ENCODE measurements at places on chromosomes 3 and 15.

DNA sequence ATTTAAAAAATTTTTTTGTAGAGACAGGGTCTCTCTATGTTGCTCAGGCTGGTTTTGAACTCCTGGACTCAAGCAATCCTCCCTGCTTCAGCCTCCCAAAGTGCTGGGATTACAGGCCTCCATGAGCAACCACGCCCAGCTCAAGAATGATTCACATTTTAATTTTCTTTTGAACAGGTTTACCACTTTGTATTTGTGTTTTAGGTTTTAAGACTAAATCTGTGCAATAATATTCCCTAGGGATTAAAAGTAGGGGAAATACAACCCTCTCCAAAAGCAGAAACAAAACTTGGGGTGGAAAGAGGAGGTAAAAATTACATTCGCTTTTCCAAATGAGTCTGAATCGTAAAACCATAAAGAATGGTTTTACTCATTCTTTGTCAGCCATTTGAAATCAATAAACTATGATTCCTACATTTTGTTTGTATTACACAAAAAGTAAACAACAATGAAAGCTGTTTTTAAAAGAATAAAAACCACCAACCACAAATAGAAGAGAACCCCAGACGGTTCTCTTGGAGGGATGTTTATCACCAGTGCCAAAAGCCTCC is 37.8 kb downstream of the SLC24A1 start:
- DNase-seq: no peak

GRCh38 chr3:8579096-8579495 is 65.5 kb downstream of the SSUH2 start:
- no peak for DNase-seq

DNA sequence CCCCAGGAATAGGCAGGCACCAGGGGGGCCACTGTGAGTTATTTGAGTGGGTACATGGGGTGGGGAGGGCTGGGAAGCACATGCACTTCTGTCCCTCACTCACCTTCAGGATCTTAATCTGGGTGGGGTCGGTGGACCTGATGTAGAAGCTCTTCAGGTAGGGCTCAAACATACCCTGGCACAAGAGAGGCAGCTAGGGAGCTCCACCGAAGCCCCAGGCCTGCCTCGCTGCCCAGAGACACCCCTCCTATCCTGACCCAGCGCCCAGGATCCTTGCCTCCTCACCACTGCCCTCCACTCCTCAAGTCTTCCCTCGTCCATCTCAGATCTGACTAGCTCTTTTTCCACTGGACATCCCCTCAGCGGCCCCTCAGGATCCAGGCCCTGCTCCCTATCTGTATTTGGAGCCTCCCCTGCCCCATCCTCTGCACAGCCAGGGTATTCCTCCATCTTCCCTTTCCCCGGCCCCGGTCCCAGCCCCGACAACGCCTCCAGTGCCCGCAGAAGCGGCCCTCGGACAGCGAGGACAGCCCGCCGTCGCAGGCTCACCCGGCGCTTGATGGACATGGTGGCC is 30.0 kb downstream of the AP3B2 start:
- DNase-seq: no peak

- DNase-seq: no peak
Observed at GRCh38 chr15:96347181-96348111, 16.9 kb downstream of the NR2F2 start.

DNA sequence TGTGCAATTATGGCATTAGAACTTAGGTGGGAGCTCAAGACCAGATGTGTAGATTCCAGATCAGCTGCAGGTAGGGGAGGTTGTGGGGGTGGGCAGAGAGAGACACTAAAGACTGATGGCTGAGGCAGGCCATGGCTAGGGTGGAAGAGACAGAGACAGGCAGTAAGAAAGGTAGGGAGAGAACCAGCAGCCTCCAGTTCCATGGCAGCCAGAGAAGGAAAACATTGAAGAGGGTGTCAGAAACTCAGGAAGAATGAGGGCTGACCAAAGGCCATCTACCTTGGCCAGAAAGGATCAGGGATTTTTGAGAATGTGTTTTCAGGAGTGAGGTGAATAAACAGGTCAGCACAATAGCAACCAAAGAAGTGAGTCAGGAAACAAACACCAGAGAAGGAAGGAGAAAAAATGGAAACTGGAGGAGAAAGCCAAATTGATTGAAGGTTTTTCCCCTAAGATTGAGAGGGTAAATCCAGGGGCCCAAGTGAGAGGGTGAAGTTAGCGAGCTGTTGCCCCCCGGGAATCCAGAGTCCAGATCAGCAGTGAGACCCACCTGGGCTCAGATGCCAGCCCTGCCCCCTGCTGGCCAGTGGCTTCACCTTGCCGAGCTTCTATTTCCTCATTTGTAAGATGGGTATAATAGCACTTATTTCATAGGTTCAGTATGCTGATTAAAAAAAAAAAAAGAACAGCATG is 41.0 kb downstream of the ABHD2 start:
- DNase-seq: no peak

DNA sequence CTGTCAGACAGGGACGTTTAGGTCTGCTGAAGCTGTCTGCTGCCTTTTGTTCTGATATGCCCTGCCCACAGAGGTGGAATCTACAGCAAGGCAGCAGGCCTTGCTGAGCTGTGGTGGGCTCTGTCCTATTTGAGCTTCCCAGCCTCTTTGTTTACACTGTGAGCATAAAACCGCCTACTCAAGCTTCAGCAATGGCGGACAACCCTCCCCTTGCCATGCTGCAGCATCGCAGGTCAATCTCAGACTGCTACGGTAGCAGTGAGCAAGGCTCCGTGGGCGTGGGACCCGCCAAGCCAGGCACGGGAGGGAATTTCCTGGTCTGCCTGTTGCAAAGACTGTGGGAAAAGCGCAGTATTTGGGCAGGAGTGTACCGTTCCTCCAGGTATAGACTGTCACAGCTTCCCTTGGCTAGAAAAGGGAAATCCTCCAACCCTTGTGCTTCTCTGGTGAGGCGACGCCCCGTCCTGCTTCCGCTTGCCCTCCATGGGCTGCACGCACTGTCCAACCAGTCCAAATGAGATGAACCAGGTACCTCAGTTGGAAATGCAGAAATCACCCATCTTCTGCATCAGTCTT is 71.4 kb downstream of the SPSB4 start:
- DNase-seq: no peak

GRCh38 chr15:85780225-85780985 is 14.3 kb downstream of the KLHL25 start:
- DNase-seq: no peak

GRCh38 chr3:77906102-77906709 is 866.3 kb downstream of the ROBO2 start:
- DNase-seq: no peak
